ENCODE measurements at places on chromosomes 7 and 10.

DNA sequence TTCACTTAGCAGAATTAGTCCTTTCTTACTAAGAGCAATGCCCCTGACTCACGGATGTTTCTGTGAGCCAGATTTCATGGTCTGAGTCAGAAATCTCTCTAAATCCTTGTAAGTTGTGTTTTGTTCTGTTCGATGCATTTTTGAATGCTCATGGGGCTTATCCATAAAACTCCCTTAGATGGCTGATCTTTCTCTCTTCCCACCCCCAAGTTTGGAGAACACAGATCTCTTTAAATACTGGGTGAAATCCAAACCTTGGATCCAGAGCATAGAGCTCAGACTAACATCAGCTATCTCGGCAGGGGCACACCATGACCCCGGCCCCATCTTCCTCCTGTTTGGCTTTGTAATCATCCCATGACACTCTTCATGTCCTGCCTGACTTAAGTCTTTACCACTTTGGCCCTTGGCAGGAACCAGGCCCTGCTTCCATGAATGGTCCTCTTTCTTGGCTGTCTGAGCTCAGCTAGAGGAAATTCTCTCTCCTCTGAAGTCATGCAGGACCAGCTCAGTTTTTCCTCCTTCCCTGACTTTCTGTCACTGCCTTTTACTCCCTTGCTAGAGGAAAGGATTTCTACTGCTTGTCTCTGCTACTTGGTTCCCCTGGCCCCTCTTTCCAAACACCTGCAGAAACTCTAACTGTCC, 120.4 kb upstream of the RAB11FIP2 start:
- DNase-seq = no peak

DNA sequence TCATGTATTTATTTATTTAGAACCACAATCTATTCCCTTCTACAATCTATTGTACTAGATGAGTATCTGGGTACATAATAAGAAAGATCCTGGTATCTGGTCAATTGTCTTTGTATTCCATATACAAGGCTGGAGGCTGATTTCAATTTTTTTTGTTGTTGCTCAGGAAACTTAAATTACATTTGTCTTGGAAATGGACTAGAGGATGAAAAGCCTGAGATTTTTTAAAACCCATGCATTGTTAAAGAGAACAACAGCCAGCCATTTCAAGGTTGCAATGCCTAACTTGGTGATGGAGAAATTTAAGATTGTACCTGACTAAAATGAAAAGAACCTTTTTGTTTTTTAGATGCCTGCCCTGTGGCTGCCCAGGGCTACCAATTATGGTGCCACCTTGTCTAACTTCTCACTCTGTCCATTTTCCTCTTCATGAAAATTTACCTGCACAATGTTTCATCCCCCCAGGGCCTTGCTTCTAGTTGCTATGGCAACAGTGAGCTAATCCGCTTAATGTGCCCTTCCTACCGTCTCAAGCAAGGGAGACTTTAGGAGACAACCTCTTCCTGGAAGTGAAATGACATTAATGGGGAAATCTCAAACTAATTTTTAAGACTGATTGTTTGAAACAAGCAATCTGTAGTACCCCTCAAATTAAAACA, 203.7 kb upstream of the PHYHIPL start:
- no peak for DNase-seq

- no peak for DNase-seq
Observed at GRCh38 chr10:72319416-72320254, 35.1 kb downstream of the DNAJB12 start.

- no peak for DNase-seq
Observed at GRCh38 chr10:121327727-121328126, 270.5 kb downstream of the FGFR2 start.

- DNase-seq = no peak
Observed at GRCh38 chr10:76117949-76118348, 686.5 kb downstream of the LRMDA start.

- DNase-seq = no peak
Observed at GRCh38 chr10:52437205-52437646, 123.1 kb downstream of the DKK1 start.

GRCh38 chr10:121822180-121822579, 105.7 kb downstream of the ATE1 start:
- no peak for DNase-seq

DNA sequence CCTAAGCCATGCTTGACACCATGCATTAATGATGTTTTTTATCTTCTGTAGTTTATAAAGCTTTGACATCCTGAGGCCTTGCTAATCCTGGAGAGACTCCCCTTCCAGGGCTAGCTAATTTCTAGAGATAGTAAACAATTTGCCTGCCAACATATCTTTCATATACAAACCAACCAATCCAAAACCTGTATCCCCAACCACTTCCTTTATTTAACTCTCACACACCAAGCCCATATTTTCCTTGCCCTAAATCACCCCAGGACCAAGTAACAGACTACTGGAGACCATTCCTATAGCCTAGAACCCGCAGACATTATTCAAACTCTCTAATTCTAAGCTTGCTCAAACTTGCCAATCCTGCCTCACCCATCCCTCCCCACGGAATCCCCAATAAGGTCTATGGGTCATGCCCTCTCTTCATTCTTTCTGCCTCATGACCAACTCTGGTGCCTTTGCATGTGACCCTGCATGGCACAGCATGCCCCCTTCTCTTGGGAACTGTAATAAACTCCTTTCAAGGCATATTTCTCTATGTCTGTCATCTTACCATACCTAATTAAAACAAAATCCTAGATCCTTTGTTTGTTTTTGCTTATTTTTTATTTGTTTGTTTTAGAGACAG, 116.6 kb upstream of the CACUL1 start:
- no peak for DNase-seq

DNA sequence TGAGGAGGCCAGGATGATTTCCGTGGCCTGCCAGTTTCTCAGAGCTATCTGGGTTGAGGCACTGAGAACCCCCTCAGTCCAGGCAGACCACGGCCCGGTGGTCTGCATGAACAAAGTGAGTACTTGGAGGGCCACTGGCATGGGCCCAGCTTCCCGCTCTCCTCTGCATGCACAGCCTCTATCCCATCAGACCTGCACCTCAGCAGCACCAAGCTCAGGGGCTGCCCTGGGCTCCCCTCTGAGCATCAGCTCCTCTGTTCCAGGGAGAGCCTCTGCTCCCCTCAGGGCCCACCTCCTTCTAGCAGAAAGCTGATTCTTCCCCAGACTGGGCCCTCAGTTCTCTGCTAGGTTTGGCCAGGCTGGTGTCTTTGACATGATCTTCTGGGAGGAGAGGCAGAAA, 469.9 kb downstream of the DNAJB6 start:
- no peak for DNase-seq

GRCh38 chr10:86411852-86412560, 45.4 kb upstream of the GRID1 start:
- no peak for DNase-seq

DNA sequence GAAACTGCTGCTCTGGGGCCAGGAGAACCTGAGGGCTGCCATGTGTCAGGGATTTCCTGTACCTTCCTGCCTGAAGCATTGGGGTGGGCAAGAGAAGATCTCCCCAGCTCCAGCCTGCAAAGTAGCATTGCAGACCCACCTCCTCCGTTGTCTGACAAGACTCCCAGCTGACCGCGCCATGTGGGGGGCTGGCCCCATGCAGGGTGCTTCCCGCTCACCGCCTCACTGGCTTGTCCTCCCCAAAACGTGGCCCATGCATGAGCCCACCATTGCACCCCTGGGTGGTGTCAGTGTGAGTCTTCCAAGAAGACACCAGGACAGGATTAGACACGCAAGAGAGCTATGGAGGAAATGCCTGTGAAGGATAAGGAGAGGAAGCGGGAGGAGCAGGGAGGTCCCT, 68.3 kb downstream of the ABRAXAS2 start:
- DNase-seq = no peak

- DNase-seq = no peak
Observed at GRCh38 chr7:134613623-134614347, 32.9 kb upstream of the BPGM start.

DNA sequence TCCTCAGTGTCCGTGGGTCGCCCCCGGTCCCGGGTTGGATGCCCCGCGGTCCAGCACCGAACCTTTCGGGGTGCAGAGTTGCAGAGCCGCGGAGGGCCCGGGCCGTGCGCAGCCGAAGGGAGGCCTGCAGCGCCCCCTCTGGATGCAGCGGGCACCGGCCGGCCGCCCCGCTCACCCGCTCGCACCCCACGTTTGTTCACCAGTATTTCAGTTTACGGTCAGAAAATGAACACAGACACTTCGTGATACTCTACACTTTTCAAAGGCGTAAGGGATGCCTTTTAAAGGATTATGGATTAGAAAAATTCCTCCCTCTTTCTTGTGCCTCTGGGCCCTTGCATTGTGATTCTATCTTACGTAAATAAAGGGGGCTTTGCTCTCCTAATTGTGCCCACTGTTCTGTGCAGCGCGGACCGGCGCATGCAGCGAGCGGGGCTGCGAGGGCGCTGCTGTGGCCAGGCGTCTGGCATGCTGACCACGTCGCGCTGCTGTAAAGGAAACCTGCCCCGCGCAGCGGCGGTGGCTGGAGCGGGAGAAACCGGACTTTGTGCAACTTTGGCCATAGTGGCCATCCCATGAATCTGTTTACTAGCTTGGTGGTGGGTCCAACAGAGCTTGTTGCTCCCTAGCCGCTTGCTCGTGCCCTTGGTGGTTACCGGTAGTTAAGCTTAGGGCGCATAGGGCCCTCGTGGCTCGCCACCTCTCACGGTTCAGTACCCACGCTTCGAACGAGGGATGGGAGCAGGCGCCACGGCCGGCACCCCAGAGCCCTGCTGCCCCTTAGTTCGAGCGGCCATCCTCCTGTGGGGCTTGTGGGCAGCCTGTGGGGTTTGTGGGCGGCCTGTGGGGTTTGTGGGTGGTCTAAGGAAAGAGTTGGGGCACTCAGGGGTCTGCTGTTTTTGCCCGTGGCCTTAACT, 739 bp upstream of the MEST start:
- DNase-seq = no peak

DNA sequence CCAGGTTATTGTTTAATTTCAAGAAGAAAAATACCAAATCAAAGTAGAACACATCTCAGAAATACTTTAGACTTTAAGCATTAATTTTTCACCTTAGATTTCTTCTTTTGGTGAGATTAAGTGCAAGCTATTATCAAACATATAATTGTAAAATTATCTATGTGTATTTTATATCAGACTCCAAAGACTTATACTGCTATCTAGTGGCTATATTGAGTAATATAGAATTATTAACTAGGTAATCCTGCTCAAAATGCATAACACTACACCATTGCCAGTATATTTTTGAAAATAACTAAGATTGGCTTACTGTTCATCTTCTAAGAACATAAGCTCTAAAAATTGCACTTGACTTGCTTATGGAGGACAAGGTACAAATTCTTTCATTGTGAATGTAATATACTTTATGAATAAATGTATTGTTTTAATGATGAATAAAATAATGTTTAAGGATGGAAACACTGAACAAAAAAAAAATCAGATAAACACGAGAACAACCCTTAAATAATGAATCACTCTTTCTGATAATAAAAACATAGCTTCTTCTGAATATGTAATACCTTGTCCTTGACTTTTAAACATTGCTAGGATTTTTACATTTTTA, 86.7 kb upstream of the GNAI1 start:
- DNase-seq = no peak

DNA sequence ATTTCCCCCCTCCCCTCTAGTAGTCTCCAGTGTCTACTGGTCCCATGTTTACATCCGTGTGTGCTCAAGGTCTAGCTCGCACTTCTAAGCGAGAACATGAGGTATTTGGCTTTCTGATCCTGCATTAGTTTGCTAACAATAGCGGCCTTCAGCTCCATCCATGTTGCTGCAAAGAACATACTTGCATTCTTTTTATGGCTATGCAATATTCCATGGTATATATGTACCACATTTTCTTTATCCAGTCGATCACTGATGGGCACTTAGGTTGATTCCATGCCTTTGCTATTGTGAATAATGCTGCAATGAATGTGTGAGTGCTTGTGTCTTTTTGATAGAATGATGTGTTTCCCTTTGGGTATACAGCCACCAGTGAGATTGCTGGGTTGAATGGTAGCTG, 160.6 kb downstream of the SFMBT2 start:
- DNase-seq = no peak
